ENCODE measurements at places on chromosomes 2 and 18.

DNA sequence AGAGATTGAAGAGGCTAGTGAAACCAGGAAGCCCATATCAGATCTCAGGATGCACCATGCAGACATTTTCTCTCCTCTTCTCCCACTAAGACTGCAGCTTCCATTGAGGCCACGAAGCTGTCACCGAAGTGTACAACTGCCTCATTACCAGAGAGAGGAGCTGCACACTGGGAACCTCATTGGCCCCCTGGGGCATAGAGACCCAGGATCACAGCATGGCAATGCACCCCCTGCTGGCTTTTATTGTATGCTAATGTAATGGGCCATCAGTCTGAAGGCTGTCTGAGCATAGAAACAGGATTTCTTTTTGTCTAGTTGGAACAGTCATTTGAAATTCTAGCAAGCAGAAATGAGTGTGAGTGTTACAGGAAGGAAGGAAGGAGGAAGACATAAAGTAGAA is 861.6 kb upstream of the CELF4 start:
- DNase-seq = no peak

DNA sequence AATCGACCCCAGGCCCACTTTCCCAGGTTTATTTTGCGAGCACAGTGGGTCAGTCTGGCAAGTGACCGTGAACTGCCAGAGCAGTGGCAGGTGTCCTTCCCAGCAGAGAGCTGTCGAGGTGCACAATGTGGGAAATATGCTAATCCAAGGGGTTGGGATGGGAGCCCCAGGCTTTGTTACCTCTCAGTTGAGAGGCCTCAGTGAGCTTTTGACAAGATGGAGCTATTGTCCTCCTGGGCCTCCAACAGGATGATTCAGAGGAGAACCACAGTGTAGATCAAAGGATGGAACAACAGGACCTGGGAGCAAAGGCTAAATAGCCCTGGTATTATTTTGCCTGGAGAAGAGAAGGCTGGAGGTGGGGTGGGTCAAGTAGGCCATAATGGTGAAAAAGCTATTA is 150.8 kb downstream of the NCKAP5 start:
- no peak for DNase-seq

- DNase-seq = no peak
Measured at GRCh38 chr2:40201425-40201824, 250.5 kb downstream of the SLC8A1 start.

DNA sequence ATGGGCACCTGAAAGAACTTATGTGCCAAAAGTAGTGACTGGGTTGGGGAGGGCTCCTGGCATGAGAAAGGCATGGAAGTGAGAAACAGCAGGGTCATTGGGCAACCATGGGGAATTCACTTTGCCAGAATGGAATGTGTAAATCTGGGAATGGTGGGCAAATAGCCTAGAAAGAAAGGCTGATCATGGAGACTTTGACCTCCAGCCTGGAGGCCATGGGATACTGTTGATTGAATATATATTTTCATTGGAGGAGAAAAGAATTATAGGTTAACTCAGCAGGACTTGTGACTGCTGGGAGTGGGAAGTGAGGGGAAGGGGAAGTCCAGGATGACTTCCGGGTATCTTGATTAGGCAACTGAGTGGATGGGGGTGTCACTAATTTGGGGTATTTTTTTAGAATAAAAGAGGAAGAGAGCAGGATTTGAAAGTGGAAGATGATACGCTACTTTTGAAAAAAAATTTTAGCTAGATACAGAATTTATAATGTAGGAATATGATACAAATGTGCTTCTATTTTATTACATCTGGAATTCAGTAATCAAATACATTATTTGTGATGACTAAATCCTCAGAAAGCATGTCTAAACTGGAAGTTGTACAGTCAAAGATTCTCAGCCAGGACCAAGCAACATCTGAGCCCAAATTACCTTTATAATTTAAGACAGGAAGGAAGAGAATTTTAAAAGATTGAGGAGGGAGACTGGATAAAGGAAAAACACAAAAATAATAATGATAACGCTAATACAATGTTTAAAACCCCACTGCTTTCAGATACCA is 116.2 kb downstream of the GATA6 start:
- DNase-seq = no peak

DNA sequence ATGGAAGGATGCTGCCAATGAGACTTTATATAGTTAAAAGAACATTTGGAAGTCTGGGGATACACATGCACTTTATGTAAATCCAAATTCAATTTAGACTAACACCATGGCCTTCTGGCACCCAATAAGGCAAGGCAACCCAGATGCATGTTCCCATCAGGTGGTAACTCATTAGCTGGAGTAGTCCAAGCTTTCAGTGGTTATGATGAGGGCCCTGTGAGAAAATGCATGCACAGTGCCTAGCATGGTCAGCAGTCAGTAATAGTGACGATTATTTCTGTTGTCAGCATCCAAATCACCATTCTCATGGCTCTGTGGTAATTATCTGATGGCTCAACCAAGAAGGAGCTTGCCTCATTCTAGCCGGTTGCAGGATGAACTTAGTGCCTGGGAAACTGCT is 70.3 kb upstream of the CTLA4 start:
- no peak for DNase-seq
